ENCODE measurements at places on chromosomes 7 and 10.

GRCh38 chr10:24467136-24467535 is 256.6 kb downstream of the ARHGAP21 start:
- no peak for DNase-seq

- DNase-seq = no peak
Measured at GRCh38 chr10:125023255-125023654, 81.3 kb downstream of the ZRANB1 start.

GRCh38 chr7:114821030-114821900 is 100.6 kb upstream of the MDFIC start:
- peak; percentile 52 for DNase-seq

GRCh38 chr10:14543046-14543903 is 212.6 kb upstream of the FRMD4A start:
- DNase-seq = peak; percentile 35

DNA sequence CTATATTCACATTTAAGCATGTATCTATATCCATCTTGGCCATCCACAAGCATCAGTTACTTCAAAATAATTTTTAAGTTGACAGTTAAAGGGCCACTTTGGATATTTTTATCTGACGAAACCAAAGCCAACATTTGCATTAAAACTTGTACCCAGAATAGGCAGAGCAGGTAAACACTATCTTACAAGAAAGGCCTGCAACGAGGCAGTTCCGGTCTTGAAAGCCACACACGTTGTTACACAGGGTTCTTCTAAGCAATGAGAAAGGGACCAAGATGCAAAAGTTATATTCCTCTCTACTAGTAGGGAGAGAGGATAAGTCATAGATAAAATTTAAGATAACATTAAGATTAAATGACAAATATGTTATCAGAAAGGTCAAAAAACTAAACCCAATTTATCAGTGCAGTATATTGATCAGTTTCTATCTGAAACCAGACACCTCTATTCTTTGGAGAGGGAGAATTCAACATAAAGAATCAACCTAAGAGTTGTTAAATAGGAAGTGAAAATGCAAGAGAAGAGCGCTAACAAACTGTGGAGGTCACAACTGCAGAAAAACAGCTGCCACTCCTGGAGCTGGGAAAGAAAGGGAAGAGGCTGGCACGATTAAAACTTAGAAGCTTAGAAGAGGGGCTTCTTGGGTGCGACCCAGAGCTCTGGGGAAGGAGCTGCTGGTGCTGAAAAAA is 701.3 kb downstream of the TNS3 start:
- no peak for DNase-seq

- no peak for DNase-seq
Measured at GRCh38 chr10:81872206-81872862, 2.7 kb upstream of the NRG3 start.

DNA sequence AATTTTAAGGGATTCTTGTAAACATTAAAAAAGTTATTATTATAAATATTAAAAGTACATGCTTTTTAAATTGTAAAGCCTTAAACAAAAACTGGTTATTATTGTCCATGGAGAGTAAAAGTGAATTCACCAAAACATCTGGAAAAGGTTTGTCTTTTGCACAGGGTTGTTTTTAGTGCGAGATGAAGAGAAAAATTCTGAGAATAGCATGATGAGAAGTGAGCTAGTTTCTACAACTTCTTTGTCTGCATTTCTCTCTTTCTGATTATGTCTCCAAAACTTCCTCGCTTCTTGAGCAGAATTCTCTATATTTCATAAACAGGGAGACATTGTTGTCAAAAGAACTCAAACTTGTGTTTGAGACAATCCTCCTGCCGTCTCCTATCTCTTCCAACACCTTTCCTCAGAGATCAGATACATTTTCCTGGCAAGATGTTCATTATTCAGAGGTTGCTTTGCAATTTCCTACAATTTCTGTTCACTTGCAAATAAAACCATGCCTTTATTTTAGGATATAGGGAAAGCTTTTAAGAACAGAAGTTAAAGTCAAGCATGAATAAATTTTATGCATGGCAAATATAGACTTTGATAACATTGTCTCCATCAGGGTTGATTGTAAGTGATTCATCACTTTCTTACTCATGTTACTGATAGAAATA is 372.1 kb upstream of the NPVF start:
- no peak for DNase-seq

GRCh38 chr7:45469103-45469502 is 105.1 kb upstream of the ADCY1 start:
- no peak for DNase-seq
